Lung microvascular endothelial cell (primary cell): ENCODE measurements at places on chromosomes 2 and 18.

DNA sequence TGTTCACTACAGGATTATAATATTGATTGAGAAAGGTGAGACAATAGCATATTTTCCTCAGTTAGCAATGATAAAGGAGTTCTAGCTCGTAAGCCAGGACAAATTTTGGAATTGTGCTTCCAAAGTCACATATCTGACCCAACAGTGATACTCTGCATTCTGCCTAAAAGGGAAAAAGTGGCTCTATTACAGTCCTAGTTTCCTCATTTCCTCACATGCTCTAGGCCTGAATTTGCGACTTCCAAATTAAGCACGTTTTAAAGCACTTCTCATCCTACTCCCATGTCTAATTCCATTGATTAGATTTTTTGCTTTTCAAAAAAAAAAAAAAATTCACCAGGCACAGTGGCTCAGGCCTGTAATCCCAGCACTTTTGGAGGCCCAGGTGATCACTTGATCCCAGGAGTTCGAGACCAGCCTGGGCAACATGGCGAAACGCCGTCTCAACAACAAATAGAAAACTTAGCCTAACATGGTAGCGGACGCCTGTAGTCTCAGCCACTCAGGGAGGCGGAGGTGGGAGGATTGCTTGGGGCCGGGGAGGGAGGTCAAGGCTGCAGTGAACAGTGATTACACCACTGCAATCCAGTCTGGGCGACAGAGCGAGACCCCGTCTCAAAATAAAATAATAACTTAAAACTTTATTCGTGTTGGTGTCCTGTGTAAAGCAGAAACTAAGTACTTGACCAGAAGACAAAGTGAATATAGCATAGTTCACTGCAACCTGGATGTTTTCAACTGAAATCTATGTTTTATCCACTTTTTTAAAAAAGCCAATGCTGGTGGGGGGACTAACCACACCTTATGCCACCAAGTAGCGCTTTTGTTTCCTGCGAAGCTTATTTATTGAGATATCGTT is 1.5 kb downstream of the ESCO1 start:
- no peak for DNase-seq

DNA sequence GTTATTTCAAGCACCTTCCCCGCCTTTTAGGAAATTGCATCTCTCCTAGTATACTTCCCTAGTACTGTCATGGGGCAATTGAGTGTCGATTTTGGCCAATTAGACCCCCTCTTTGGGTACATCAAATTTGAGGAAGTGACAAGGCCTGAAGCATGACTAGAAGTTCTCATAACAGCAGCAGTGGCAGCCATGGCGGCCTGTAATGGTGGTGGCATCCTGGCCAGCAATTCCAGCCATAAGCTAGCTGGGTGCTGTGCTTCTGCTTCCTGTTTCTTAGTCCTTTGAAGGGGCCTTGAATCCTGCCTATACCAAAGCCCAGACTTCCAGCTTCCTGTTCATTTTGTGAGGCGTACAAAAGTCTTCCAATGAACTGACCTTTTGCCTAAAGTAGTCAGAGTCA is 523.1 kb downstream of the PLCL1 start:
- no peak for DNase-seq

- no peak for DNase-seq
These were observed 67.3 kb downstream of the CAMKMT start for GRCh38 chr2:44429034-44429433.

DNA sequence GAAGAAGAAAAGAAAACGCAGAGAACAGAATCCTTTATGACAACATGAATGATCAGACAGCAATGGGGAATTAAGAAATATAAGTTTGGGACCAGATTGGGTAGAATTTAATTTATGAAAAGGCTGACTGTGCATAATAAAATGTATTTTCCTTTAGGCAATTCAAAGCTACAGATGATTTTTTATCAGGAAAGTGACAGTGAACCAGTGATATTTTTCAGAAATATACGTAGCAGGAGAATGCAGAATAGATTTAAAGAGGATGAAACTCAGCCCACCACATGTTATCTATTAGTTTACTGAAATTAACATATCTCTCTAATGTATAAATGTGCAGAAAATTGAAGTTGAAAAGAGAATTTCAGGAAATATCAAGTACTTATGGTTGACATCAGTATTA is 110.0 kb downstream of the SCN2A start:
- no peak for DNase-seq

- no peak for DNase-seq
These were observed 472 bp downstream of the SLC20A1 start for GRCh38 chr2:112646102-112646719.

- no peak for DNase-seq
These were observed 257.9 kb downstream of the BCL11A start for GRCh38 chr2:60295636-60295962.

DNA sequence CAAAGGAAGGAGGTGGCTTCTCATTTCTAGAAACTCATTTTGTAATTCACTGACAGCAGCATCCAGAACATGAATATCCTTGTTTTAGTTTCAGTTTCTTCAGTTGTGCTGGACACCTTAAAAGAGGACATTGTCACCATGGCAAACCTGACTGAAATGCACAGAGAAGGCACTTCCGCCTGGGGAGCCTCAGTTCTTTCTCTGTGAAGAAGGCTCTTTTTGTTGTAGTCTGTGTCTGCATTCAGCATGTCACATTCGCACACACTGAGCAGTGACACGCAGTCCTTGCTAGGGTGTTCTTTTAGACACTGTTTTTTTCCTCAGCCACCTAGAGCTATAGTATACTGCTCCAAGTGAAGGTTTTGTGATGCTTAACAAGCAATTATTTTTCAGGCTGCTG is 9.5 kb upstream of the RPRM start:
- no peak for DNase-seq

- DNase-seq = no peak
These were observed 461.6 kb downstream of the BCL11A start for GRCh38 chr2:60091894-60092293.

DNA sequence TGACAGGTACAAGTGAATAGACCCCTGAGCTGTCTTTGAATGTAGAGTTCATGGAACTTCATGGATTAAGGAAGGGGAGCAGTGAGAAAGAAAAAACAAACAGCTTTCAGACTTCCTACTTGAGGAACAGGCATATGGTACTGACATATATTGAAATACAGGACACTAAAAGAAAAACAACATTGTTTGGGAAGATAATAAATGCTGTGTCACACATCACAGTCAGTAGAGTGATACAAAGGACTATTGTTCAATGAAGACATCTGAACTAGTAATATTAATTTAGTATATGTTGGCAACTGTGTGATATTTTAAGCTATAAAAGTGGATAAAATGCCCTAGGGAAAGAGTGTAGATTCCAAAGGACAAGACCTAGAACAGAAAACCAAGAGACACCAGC is 3.3 kb downstream of the DSC2 start:
- DNase-seq = no peak

DNA sequence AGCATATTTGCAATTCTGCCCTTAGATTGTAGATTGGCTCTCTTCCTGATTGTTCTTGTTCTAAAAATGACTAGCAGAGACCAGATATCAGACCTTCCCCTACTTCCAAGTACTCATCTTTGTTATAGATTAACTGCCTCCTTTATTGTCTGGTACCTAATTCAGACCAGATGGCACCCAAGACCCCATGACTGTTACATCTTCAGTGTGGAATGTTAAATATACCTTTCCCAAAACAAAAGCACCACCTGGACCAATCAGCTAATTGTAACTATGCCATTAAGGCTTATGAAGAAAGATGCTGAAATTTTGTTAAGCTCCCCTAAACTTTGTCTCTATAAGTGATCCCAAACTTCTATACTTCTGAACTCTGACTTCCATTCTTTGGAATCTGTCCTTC is 12.0 kb upstream of the TFPI start:
- DNase-seq = no peak

GRCh38 chr2:191678437-191679100 is 633 bp downstream of the NABP1 start:
- DNase-seq = peak; percentile 58

GRCh38 chr2:55842046-55842445 is 81.5 kb downstream of the EFEMP1 start:
- DNase-seq = no peak

DNA sequence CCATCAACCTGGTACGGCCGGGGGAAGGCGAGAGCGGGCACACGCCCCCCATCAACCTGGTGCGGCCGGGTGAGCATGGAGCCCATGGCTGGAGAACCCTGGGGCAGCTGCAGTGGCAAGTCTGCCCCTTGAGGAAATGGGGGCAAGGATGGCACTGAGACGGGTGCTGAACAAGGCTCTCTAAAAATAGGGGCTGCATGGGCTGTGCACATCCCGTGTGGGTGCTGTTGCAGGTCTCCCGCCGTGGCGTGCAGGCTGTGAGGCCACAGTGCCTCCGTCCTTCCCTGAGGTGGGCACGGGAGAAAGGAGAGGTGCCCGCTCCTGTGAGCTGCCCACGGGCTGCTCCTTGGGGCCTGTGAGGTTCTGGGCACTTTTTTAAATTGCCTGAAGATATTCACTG is 99.2 kb downstream of the NFATC1 start:
- DNase-seq = no peak

GRCh38 chr2:42806786-42807185 is 14.4 kb upstream of the HAAO start:
- DNase-seq = no peak

DNA sequence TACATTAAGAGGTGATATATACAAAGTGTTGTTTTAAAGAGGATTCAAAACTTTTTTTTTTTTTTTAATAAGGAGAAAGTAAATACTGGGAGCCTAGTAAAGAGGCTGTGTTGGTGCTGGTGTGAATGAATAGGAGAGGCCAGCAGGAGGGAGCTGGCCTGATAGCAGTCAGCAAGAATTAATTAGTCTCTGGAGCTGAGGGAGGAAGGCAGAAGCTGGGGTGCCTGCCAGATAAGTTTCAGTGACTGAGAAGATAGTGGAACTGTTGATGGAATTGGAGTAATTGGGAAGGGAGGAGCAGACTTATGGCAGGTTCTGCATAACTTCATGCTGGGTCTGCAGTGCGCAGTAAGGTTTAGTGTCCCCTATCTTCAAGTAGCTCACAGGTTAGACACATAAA is 36.2 kb upstream of the SNORC start:
- DNase-seq = no peak

DNA sequence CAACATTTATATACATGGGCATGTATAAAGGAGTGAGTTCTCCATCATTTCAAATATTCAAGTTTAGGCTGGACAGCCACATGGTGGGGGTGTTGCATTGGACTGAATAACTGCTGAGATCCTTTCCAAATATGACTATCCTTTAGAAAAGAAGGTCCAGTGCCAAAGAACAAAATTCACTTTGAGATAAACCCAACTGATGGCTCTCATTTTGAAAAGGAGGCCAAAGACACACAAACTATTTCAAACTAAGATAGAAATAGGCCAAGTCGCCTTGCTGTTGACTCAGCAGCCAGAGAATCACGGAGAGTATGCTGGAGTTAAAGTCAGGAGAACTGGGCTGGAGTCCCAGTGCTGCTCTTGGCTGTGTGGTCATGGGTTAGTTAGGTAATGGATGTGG is 204.5 kb upstream of the LRATD1 start:
- no peak for DNase-seq

GRCh38 chr18:45777393-45777792 is 48.1 kb upstream of the SIGLEC15 start:
- DNase-seq = no peak

- DNase-seq = no peak
These were observed 1383.2 kb downstream of the LRP1B start for GRCh38 chr2:140747665-140748064.

DNA sequence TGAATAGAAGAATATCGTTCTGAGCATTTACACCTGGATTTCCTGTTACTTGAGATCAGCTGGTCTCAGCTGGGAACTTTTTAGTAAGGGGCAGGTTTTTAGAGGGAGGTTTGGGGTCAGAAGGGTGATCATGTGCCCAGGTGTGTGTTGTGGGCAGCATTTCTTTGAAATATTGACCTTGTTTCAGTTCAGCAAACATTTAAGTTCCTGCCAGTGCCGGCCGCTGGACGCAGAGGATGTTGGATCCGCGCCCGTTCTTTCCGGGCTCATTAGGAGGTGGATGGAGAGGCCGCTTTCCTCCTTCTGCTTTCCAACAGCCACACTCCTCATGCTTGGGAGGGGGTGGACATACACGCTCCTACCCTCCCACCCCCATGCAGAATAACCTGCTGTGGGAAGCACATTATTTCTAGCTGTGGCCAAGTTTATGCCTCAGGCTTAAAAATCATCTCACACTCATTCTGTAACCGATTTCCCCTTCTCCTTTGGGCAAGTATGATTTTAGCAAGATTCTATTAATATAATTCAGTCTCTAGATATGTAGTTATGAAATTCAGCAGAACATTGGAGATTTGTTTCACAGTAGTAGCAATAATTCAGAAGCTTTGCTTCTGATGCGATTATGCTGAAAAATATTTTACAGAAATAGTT is 131.4 kb downstream of the ZNF236 start:
- DNase-seq = peak; percentile 67

- peak; percentile 31 for DNase-seq
These were observed 14.4 kb downstream of the INHBB start for GRCh38 chr2:120360307-120360855.

- no peak for DNase-seq
These were observed 1453.1 kb upstream of the SLC39A10 start for GRCh38 chr2:194203898-194204297.

DNA sequence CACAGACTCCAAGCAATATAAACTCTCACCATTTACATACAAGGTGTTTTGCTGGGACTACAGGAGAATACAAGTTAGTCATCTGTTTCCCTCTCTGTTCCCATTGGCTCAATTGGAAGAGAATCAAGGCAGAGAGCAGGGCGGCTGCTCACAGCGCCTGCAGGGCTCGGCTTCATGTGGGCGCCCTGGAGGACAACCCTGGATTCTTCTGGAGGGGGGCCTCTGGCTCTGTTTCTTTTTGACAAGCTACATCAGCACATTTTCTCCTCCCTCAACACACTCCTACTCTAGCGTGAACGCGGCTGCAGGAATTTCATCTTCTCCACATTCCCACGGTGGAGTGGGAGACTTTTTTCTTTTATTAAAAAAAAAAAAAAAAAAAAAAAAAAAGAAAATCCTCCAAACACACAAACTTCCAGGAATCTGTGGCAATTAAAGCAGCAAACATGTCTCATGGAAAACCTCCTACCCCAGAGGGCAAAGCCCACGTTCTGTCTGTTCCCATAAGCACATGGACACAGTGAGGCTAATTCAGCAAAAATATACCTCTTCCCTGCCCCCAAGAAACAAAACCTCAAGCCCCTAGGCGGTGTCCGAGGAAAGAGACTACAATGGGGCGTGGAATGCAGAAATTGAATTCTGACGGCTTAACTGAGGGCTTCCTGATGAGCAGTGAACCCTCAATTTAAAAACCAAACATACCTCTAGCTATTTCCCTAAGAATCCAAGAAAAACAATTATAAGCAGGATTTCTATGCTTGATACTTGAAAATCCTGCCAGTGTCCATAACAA is 50.6 kb downstream of the PARD6G start:
- DNase-seq = peak; percentile 73
